ENCODE measurements at places on chromosomes 5 and 9. TPM values are rescaled to one million over a fixed set of nuclear protein-coding genes. Genes with fewer than 3 reads are reported as not detected.

- no peak for DNase-seq
These were observed 202.2 kb upstream of the DMRTA1 start for GRCh38 chr9:22244139-22245011.

DNA sequence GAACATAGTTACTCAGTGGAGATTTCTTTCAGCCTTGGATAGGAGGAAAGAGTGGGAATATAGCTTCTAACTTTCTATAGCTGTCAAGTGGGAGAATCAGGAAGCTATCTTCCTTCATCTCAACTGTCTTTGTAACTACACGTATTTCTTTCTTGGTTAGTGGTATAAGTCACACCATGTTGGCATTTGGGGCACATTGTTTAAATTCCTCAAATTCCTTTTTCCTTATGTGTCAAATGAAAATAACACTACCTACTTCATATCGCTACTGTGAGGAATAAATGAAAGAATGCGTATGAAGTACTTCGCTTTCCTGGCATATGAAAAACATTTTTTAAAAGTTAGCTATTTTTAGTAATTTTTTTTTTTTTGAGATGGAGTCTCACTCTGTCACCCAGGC lies 1082.5 kb upstream of the WWC1 start:
- no peak for DNase-seq

- no peak for DNase-seq
These were observed 235.2 kb upstream of the ELL2 start for GRCh38 chr5:96196890-96197289.

- DNase-seq: no peak
These were observed 142.1 kb downstream of the PLK2 start for GRCh38 chr5:58317808-58318207.

The SAXO1 gene
- 0.22 TPM for polyA plus RNA-seq

DNA sequence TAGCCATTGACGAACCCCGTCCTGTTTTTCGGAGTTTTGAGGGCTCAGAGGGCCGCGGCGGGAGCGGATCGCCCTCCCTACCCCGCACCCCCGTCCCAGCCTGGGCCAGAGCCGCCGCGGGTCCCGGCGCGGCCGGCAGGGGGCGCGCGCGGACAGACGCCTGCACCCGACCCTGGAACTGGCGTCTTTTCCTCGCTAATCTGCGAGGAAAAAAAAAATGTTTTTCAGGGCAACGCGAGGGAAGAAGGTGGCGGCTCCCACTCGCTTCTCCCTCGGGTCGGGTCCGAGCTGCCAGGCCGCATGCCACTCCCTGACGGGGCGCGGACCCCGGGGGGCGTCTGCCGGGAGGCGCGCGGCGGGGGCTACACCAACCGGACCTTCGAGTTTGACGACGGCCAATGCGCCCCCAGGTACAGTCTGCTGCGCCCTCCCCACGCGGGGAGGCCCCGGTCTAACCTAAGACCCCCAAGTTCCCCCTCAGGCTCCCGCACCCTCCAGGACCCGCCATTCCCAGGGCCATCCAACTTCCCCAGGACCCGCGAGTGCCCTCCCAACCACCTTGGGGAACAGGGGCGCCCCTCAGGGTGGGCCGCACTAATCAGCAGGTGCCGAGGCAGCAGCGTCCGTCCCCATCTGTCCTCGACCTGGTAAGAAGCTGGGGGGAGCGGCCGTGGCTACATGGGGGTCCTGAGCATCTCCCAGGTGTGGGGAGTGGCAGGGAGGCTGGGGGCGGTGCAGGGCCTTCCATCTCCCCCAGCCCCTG lies at the start of gene KCNT1:
Gene KCNT1, plus strand, starts transcription at position 227 of the 763 bp plus-strand sequence. Its CDS starts 74 bp downstream, at position 301.
- DNase-seq: peak; percentile 28

DNA sequence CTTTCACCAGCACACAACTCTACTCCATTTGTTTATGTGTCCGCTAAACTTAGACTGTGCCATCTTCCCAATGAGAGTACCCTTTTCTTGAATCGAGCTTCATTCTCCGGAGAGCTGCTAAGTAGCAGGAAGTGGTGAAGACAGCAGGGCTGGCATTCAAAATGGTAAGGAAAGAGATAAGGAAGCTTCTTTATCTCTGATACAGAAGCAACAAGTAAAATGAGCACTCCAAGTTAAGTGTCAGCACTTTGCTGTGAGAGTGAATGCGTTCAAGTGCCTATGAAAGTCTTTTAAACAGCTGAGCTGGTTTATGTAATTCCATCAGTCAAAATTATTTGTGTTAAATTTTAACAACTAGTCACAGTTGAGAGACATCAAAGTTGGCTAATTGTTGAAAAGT lies 386.8 kb upstream of the PTPRD start:
- no peak for DNase-seq

The NUTM2F gene
- polyA plus RNA-seq: not detected

The PCA3 gene
- 1.3 TPM for polyA plus RNA-seq

DNA sequence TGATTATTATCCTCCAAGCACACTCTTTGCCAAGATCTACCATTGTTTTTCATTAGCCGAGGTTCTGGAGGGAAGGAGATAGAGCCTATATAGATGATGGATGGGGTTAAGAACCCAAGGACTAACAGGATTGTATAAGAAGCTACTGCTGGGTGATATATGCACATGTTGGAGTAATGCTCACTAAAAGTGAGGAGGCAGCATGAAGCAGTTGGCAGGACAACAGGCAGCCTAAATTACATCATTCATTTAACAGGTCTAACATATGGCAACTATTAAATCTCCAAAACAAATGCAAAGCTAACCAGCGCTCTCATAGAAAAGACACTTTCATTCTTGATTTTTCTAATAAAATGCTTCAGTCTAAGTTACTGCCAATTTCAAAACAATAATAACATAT lies 293.2 kb downstream of the EPB41L4A start:
- no peak for DNase-seq

GRCh38 chr5:108295578-108296368 lies 86.1 kb downstream of the FBXL17 start:
- no peak for DNase-seq

- DNase-seq: no peak
These were observed 162.2 kb downstream of the GLIS3 start for GRCh38 chr9:4137681-4138099.

GRCh38 chr9:131237931-131238401 lies 38.3 kb downstream of the FAM78A start:
- DNase-seq: no peak

GRCh38 chr9:121963528-121963995 lies 129.5 kb downstream of the TTLL11 start:
- DNase-seq: no peak

The ZSWIM6 gene
- polyA plus RNA-seq: 32.7 TPM

The FREM1 gene
- polyA plus RNA-seq: 177 TPM

The FOXD4L6 gene
- polyA plus RNA-seq: not detected

DNA sequence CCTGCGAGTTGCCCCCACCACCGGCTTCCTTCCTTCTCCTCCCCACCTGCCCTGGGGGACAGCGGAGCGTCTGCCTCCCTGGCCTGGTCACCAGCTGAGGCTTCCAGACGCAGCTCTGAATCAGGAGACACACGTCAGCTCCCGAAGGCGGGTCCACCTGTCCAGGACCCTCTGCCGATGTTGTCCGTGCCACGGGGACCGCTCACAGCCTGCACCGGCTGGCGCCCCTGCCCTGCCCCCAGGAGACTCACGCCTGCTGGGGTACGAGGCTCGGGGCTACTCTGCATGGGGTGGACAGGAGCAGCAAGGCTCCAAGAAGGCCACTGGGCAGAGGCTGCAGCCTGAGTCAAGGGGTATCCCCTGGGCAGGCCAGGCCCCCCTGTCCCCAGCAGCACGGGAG lies 1.9 kb upstream of the CCDC187 start:
- DNase-seq: no peak

DNA sequence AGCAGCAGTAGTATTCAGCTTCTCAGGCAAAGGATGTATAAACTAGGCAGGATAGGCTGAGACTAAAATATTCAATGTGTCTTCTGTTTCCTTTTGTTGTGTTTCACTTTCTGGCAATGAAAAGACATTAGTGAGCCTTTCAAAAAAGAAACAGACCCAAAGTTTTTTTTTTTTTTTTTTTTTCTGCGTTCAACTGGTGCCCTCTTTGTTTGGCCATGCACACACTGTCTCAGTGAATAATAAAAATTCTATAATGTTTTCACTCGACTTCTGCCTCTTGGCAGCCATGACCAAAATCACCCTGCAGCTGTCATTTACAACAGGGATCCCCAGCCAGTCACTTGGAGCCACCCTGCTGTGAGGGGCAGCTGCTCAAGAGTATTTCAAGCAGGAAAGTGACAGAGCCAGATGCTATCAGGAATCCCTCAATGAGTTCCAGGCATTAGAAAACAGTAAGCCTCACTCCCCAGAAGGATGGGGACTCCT lies 44.0 kb upstream of the MAN2A1 start:
- DNase-seq: no peak

The BAG1 gene
- polyA plus RNA-seq: 89.8 TPM

GRCh38 chr9:5626727-5627634 lies 1.9 kb upstream of the RIC1 start:
- no peak for DNase-seq

The CDH10 gene
- polyA plus RNA-seq: 12.7 TPM

The PCDHGA9 gene
- polyA plus RNA-seq: 5.7 TPM

- DNase-seq: no peak
These were observed 53.8 kb upstream of the RAD23B start for GRCh38 chr9:107229241-107229741.

The TLX3 gene
- 0.10 TPM for polyA plus RNA-seq

- no peak for DNase-seq
These were observed 65.8 kb upstream of the SUB1 start for GRCh38 chr5:32519508-32519907.

DNA sequence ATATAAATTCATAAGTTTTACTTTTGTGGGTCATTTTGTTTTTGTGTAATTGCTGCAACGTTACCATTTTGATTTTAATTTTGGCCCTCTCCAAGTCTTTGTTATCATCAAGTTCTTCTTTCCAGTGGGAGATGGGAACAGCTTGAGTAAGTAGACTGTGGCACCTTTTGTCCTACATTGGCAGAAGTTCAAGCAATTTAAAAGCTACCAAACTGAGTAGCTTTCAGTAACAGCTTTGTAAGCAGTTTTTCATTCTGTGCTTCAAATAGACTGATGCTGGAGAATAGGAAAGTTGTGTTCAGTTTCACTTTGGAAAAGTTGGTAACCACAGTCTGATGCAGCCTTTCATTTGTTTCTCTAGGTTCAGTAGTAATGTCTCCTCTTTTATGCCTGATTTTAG lies 47.8 kb upstream of the TMED7 start:
- DNase-seq: no peak

The OSMR gene
- 8.2 TPM for polyA plus RNA-seq

The PDLIM4 gene
- polyA plus RNA-seq: 15.5 TPM

GRCh38 chr5:148810823-148811222 lies 15.6 kb upstream of the ADRB2 start:
- DNase-seq: no peak

GRCh38 chr9:110123341-110124095 lies 84.4 kb downstream of the C9orf152 start:
- DNase-seq: no peak

- no peak for DNase-seq
These were observed 527.8 kb downstream of the MTRR start for GRCh38 chr5:8396756-8397155.

DNA sequence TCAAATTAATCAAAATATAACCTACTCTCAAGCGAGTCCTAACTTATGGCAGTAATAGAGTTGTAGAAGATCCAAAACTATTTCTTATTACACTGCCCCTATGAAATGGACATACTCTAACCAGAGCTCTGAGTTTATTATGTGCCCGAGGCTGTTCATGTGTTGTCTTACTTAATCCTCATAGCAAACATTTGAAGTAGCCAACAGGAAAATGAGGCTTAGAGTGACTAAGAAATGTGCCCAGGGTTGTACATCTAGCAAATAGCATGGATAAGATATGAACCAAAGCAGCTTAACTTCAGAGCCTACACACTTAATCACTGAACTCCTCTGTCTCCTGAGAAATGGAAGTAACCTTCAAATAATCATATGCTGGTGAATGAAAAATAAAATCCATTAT lies 1551.7 kb downstream of the MAT2B start:
- DNase-seq: no peak

GRCh38 chr9:95038666-95039065 lies 278.8 kb downstream of the FANCC start:
- no peak for DNase-seq

- DNase-seq: no peak
These were observed 378.3 kb downstream of the MTRR start for GRCh38 chr5:8247049-8247899.

GRCh38 chr5:72509401-72509800 lies 2.2 kb upstream of the ZNF366 start:
- DNase-seq: no peak

- no peak for DNase-seq
These were observed 71.2 kb downstream of the SYK start for GRCh38 chr9:90872835-90873294.

The CCL19 gene
- 1.6 TPM for polyA plus RNA-seq

The PCDHB7 gene
- polyA plus RNA-seq: 4.9 TPM

The CETN3 gene
- polyA plus RNA-seq: 76.5 TPM

DNA sequence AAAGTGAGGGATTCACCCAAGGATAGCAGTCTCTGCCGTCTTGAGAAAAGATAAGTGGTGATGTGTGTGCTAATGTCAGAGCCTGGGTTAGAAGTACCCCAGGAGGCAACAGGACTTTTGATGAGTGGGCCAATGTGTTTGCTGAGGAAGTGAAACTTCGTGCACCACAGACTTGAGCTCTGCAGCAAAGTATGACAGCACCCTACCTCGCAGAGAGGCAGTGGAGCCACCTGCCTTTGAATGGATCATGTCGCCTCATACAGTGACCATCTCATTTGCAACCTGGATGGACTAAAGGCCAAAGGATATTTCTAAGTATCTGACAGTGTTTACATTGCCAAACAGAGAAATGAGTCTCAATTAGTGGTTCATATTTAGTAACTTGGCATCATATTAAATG lies 593.9 kb upstream of the GRAMD2B start:
- no peak for DNase-seq

The FGF1 gene
- 29.7 TPM for polyA plus RNA-seq

The FGD3 gene
- 5.4 TPM for polyA plus RNA-seq

DNA sequence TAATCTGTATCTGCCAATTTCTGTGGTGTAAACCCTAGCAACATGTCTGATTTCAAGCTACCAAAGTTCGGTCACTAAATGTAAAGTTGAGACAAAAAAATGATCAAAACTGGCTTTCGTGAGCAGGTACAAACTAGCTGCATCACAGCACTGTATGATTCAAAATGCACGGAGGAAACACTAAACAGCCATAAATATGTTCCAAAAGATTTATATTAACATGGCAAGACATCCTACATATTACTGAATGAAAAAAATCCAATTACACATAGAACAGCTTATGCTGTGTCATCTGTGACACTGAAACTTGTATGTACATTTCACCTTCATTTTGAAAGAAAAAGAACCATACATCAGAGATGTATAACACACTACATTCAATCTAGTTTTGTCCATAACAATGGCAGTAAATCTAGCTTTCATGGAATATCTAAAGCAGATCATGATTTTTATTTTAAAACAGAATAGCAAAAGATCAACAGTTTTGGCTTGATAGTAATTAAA lies 14.4 kb downstream of the GNAQ start:
- DNase-seq: no peak
